ENCODE measurements at places on chromosomes 5 and 9.

DNA sequence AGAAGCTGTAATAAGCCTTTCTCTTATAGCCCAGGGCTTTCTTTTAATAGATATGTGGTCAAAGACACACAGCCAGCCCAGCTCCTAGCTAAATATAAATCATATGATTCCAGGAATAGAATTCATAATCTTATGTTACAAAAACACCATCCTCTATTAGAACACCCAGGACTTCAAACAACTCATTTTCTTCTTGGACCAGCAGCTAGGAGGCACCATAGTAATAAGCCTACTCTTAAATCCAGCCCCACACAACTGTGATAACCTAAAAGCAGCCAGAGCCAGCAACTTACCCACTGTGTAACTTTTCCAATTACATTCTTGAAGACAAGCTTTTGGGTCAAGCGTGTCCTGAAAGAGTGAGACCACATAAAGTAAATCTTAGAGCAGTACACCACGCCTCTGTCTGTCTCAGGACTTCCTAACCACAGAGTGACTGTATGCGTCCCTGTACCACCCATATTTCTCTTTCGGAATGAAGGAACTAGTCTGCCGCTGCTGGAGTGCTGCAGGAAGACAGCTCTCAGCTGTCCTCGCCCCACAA is 223.8 kb downstream of the TLE1 start:
- DNase-seq = no peak

DNA sequence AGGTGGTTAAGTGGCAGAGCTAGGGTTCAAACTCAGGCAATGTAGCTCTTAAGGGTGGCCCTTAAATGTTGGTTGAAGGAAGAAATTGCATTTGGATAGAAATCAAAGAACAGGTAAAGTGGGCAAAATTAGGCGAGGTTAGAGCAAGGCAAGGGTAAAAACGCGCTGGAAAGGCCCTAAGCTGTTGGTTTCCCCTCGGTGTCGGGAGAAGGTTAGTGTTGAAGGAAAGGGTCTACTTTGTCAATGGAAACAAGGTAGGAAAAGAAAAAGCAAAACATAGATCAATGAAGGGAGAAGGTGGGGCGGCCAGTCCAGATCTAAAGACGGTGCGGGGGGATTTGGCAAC is 431 bp downstream of the FASTKD3 start:
- DNase-seq = no peak

DNA sequence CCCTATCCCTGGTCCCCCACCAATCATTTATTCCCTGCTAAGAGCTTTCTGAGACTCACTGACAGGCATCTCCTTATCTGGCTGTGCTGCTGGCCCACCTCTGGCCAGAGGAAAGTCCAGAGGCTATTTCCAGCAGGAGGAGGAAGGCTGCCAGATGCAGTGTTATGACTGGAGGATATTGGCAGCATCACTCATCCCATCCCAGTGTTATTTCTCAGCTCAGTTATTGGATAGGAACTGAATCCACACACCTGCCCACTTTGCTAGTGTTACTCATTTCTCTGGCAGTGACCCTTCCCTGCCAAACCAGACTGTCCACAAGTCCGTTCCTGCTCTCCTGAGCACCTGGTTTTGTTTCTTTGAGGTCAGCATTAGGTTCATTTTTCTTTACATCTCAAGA is 228.2 kb downstream of the GRIA1 start:
- no peak for DNase-seq

GRCh38 chr5:139642891-139643871 is 5.0 kb upstream of the CXXC5 start:
- peak; percentile 89 for DNase-seq

DNA sequence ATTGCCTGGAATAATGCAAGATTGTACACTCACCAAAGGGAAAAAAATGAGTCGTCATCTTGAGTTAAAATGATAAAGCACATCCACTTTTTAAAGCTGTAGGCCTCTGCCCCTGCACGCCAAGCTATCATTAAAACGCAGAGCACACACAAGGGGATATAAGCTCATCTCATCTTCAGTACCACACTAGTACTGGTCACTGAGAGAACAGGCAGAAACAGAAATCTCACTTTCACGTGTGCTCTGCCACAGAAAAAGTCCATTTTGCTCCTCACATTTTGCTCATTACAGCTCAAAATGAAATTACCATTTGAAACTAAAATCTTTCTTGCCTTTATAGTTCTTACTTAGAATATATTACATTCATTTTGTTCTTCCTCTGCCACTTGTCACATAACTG is 99.2 kb upstream of the SLC30A5 start:
- DNase-seq = no peak

DNA sequence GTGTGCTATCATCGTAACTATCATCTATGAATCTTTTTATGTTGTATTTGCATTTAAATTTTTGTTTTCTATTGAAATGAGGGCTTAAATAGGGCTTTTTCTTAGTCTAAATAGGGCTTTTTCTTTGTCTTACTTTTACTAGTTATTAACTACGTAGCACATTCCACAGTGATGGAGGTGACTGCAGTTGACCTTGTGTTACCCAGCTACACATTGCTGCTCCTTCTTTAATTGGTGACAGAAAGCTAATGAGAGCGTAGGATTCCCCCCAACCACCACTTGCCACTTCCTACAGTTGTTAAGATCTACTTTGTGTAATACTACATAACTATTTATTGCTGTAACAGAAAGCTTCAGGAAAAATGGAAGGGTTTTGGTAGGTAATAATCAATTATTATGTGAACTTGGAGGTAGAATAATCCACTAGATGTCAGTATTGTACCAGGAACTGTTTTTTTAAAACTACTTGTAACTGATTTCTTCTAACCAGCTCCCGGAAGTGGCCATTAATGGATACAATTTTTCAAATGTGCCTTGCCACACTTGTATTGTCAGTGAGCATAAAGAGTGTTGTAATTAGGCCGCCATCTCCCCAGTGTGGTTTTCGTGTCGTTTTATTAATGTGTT is 18.0 kb downstream of the MTRR start:
- no peak for DNase-seq

GRCh38 chr5:157469687-157470086 is 9.7 kb downstream of the NIPAL4 start:
- no peak for DNase-seq
